Naive thymus-derived CD8-positive, alpha-beta T cell (primary cell): ENCODE measurements at places on chromosomes 12 and 14. TPM values are rescaled to one million over a fixed set of nuclear protein-coding genes. Genes with fewer than 3 reads are reported as not detected.

DNA sequence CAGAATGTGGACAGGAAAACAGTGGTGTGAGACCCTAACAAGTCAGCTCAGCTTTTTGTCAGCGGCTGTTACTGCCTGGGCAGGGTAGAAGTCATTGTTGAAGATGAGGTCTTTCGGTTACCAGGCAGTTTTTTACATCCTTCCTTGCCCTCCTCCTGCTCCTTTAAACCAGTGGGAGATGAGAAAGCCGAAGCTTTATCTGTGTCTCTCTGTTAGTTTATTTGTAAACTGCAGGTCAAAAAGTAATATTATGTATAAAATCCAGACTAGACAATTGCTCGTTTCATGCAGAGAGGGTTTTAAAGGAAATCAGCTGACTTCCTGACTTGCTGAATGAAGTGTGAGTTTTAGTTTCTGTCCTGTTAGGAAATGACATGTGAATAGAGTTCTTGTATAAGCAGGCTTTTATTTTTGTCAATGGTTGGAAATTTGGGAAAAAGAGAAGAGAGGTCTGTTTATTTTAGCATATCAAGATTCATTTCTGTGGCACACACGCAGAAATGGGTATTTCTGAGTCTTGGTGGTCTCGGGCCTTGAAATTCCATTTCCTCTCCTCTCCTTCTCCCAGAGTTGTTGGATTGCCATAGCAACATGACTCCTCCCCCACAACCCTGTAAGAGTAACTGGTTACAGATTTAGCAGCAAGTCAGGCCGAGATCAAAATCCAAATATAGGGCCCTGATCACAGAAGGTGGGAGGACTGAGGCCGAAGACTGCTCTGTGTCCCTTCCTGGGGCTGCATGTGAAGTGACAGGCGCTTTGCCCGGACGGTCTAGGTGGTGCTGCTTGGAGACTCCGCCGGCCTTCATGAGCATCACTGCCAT lies 60.8 kb downstream of the SAMD4A start:
- H3K36me3 ChIP-seq = no peaks in the 10 kb centered on the region
- H3K27me3 ChIP-seq = no peaks in the 10 kb centered on the region
- H3K4me3 ChIP-seq = peak overlapping the region; percentile 83
- DNase-seq = peak; percentile 52
- H3K4me1 ChIP-seq = peaks cover 49% of the 10 kb centered on the region

OTOGL gene
- not detected for total RNA-seq

DNA sequence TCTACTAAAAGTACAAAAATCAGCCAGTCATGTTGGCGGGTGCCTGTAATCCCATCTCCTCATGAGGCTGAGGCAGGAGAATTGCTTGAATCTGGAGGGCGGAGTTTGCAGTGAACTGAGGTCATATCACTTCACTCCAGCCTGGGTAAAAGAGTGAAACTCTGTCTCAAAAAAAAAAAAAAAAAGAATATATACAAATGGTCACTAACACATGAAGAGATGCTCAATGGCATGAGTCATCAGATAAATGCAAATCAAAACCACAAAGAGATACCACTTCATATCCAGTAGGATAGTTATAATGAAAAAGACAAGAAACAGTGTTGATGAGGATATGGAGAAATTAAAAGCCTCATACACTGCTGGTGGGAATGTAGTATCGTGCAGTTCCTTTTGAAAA lies 33.6 kb upstream of the METAP2 start:
- peaks cover 5% of the 10 kb centered on the region for H3K27me3 ChIP-seq
- no peak for DNase-seq
- no peak overlapping the region for H3K27ac ChIP-seq
- H3K4me3 ChIP-seq = no peak overlapping the region
- H3K4me1 ChIP-seq = peaks cover 5% of the 10 kb centered on the region

GRCh38 chr12:70028918-70029317 lies 203.9 kb downstream of the MYRFL start:
- no peak overlapping the region for H3K4me3 ChIP-seq
- DNase-seq = no peak
- no peaks in the 10 kb centered on the region for H3K4me1 ChIP-seq
- no peaks in the 10 kb centered on the region for H3K36me3 ChIP-seq

KRT3 gene
- total RNA-seq = not detected

DNA sequence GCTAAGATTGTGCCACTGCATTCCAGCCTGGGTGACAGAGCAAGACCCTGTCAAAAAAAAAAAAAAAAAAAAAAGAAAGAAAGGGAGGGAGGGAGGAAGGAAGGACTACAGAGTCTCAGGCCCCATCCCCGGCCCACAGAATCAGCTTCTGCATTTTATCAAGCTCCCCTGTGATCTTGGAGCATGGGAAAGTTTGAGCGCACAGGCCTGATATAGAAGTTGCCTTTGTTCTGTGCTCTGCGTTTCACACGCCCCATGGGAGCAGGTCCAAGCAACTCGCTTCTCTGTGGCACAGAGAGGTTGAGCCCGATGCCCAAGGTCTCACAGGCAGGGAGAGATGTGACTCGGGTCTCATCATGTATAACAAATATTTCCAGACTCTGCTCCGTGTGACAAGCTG lies 101.8 kb downstream of the PHETA1 start:
- H3K4me1 ChIP-seq = peaks cover 3% of the 10 kb centered on the region
- peaks cover 7% of the 10 kb centered on the region for H3K27me3 ChIP-seq
- no peak overlapping the region for H3K27ac ChIP-seq
- H3K4me3 ChIP-seq = no peak overlapping the region
- H3K36me3 ChIP-seq = no peaks in the 10 kb centered on the region
- no peak for DNase-seq

- peak overlapping the region; percentile 95 for H3K4me3 ChIP-seq
- DNase-seq = no peak
- no peaks in the 10 kb centered on the region for H3K27me3 ChIP-seq
Observed at GRCh38 chr12:98513379-98514322, 1.7 kb upstream of the TMPO start.

DNA sequence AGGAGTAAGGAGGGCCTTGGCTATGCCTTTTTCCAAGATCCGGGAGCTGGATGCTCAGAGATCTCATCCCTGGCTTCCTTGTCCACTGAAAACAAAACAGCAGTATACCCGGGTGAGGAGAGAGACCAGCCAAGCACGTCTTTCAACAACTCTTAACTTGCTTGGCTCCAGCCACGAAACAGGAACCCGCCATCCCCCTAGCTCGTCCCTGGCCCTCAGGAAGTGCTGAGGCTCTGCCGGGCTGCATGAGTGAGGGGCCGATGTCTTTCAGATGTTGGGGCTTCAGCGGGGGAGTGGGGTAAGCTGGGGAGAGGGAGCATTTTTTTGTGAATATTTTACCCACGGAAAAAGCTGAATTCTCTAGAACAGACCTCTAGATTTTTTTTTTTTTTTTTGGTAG lies 231.1 kb downstream of the CACNA1C start:
- DNase-seq = no peak
- H3K36me3 ChIP-seq = peaks cover 12% of the 10 kb centered on the region
- H3K4me3 ChIP-seq = no peak overlapping the region
- H3K27me3 ChIP-seq = no peaks in the 10 kb centered on the region

GRCh38 chr12:131836714-131837397 lies 8.7 kb downstream of the MMP17 start:
- no peaks in the 10 kb centered on the region for H3K36me3 ChIP-seq
- no peak overlapping the region for H3K4me3 ChIP-seq

DNAJC22 gene
- not detected for total RNA-seq

DNA sequence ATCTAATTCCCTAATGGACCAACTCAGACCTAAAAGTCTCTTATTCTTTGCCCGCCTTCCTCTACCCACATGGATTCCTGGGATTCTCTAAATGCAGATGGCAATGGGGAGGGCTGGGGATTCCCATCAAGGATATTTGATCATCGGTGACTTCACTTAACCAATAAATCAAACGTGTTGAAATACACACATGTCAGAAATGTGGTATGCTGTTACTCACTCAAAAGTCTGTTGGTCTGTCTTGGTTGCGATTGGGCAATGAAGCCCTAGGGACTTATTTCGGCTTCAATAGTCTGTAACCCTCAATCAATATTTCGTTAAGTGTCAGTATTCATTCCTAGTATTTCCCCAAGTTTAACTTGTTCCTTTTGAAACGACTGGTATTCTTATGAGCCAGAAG lies 117.2 kb upstream of the DIO3 start:
- H3K4me1 ChIP-seq = peaks cover 32% of the 10 kb centered on the region
- no peak overlapping the region for H3K4me3 ChIP-seq
- no peaks in the 10 kb centered on the region for H3K36me3 ChIP-seq

RPS6KL1 gene
- 3.8 TPM for total RNA-seq

DPPA3 gene
- not detected for total RNA-seq

- no peak overlapping the region for H3K4me3 ChIP-seq
- H3K27me3 ChIP-seq = no peaks in the 10 kb centered on the region
- H3K4me1 ChIP-seq = no peaks in the 10 kb centered on the region
Observed at GRCh38 chr14:48304729-48305128, 629.3 kb upstream of the MDGA2 start.

DNA sequence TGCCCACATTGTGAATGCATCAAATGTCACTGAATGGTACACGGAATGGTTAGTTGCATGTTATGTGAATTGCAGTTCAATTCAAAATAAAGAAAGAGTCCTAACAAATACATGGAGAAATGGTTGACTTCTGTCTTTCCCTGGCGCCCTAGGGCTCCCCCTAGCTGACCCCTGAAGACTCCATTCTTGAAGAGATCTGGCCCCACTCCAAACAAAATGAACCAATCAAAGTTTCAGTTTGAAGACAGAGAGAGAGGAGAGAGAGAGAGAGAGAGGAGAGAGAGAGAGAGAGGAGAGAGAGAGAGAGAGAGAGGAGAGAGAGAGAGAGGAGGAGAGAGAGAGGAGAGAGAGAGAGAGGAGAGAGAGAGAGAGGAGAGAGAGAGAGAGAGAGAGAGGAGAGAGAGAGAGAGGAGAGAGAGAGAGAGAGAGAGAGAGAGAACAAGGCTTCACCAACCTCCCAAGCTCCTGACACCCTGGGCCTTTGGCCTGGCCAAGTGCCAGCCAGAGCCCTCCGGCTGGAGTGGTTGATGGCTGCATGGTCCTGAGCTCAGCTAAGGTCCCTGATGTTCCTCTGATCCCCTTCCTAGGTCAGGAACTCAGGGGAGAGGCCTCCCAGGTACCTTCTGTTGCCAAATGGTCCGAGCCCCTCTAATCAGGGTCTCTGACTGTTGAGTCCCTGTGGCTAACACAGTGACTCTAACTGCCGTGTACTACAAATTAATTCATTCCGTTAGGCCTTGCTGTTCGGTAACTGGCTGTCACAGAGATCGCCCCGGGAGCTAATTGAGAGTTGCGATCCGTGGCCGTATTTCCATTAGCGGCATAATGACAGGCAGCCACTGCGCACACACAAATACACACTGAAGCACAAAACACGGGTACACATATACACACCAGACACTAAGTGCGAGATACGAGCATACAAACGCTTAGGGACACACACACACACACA lies 188.8 kb downstream of the ESRRB start:
- no peak for DNase-seq
- H3K4me3 ChIP-seq = no peak overlapping the region
- H3K36me3 ChIP-seq = no peaks in the 10 kb centered on the region
- no peak overlapping the region for H3K27ac ChIP-seq
- H3K27me3 ChIP-seq = peaks cover 10% of the 10 kb centered on the region
- H3K4me1 ChIP-seq = no peaks in the 10 kb centered on the region

AQP6 gene
- total RNA-seq = not detected

GALNT9 gene
- total RNA-seq = not detected

ZNF385A gene
- total RNA-seq = 1.7 TPM
